GM12878 (cell line): ENCODE measurements at places on chromosomes 16 and 17. TPM values are rescaled to one million over a fixed set of nuclear protein-coding genes. Genes with fewer than 3 reads are reported as not detected.
A peak's percentile ranks its signal among the peaks of the same experiment; 100 is the strongest.

MYO15B gene
- total RNA-seq: 12.3 and 15.4 TPM in 2 replicates

SLFN11 gene
- 30.9 and 33.7 TPM in 2 replicates for total RNA-seq

CCL5 gene
- 60.2 and 71.7 TPM in 2 replicates for total RNA-seq

ZNF624 gene
- 1.8 and 3.0 TPM in 2 replicates for total RNA-seq

KRT23 gene
- not detected in 2 replicates for total RNA-seq

ACSM5 gene
- 0.26 and 0.45 TPM in 2 replicates for total RNA-seq

ABCC11 gene
- total RNA-seq: not detected in 2 replicates

GRCh38 chr16:30621765-30622164 is 11.6 kb upstream of the ZNF689 start:
- no peaks in the 10 kb centered on the region for H3K36me3 ChIP-seq
- no peaks in the 10 kb centered on the region for H3K4me1 ChIP-seq
- H3K27me3 ChIP-seq: no peaks in the 10 kb centered on the region
- no peak for DNase-seq
- no peak overlapping the region for H3K27ac ChIP-seq
- H3K4me3 ChIP-seq: no peak overlapping the region

- no peak for DNase-seq
- no peaks in the 10 kb centered on the region for H3K36me3 ChIP-seq
- H3K27me3 ChIP-seq: no peaks in the 10 kb centered on the region
- no peak overlapping the region for H3K27ac ChIP-seq
Measured at GRCh38 chr16:77775911-77776909, 12.2 kb upstream of the VAT1L start.

- no peak overlapping the region for H3K27ac ChIP-seq
- H3K36me3 ChIP-seq: peaks cover 38% of the 10 kb centered on the region
- H3K27me3 ChIP-seq: no peaks in the 10 kb centered on the region
- H3K4me3 ChIP-seq: no peak overlapping the region
- no peaks in the 10 kb centered on the region for H3K4me1 ChIP-seq
- DNase-seq: no peak
Measured at GRCh38 chr16:22282254-22282892, 14.8 kb upstream of the POLR3E start.

DNA sequence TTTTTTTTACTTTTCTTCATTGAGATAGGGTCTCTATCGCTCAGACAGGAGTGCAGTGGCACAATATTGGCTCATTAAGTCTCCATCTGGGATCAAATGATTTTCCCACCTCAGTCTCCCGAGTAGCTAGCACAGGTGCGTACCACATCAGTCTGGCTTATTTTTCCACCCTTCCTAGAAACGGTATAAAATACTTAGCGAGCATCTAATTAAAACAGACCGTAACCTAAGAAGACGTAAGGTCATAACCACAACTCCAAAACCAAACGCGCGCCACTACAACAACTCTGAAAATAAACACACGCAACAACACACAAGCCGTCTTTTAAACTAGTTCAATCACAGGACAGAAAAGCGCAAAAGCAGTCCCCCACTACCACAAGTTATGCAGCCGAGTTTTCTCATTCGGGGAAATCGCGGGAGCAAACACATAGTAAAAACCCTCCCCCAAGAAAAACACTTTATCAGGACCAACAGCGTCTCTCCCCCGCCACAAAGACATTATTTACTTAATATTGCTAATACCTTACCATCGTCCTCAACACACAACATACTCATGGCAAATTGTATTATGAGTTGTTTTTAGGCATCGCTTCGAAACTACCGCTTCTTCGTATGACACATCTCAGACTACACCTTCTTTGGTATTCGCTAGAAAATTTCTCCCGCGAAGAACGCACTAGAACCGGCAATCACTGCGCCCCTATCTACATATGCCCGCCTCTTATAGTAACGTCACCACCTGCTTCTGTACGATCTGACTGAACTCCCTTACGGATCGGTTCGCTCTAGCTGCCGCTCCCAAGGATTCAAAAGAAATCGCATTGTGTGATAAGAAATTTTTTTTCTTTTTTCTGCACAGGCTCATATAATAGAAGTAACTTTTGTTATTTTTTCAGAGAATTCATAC is 32.8 kb downstream of the TEX14 start:
- H3K4me3 ChIP-seq: peak overlapping the region; percentile 44; the same call in 1 of the 2 replicates
- DNase-seq: peak; percentile 95
- H3K27ac ChIP-seq: peak overlapping the region; percentile 77
- H3K27me3 ChIP-seq: no peaks in the 10 kb centered on the region

DNA sequence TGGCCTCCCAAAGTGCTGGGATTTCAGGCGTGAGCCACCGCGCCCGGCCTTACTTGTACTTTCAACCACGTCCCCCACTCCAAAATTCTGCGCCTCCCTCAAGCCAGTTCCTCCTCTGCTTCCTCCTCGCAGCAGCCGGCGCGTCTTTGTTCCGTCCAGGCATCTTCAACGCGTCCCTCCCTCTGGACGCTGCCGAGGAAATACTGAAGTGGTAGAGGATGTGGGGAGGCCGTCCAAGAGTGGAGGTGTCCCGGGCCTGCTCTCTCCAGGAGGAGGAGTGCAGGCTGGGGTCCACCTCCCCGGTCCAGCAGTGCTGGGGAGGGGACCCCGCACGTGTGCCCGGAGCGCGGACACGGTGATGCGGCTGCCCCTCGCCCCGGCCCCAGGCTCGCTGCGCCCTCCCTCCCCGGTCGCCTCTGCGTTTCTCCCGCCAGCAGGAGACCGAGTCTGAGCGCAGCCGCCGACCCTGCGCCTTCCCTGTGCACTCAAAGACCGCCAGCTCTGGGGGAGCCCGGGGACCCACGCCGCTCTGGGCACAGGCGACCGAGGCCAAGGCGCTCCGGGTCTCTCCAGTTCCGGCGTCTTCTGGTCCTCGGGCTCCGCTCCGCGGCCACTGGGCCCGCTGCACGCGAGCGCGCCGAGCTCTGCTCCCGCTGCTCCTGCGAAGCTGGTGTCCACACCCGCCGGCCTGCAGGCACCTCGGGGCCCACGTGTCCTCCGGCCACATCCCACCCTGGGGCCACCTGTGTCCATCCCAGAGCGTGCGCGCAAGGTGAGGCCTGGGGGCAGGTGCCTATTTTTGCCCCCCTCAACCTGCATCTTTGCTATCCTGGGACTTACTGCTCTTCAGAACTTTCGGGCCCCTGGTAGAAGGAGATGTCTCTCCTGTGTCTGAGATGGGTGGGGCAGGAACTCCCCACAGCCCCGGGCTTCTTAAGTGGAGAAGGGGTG is 31.7 kb downstream of the OSBPL7 start:
- no peak for DNase-seq
- peaks cover 4% of the 10 kb centered on the region for H3K27me3 ChIP-seq
- no peak overlapping the region for H3K4me3 ChIP-seq
- no peaks in the 10 kb centered on the region for H3K36me3 ChIP-seq

DNA sequence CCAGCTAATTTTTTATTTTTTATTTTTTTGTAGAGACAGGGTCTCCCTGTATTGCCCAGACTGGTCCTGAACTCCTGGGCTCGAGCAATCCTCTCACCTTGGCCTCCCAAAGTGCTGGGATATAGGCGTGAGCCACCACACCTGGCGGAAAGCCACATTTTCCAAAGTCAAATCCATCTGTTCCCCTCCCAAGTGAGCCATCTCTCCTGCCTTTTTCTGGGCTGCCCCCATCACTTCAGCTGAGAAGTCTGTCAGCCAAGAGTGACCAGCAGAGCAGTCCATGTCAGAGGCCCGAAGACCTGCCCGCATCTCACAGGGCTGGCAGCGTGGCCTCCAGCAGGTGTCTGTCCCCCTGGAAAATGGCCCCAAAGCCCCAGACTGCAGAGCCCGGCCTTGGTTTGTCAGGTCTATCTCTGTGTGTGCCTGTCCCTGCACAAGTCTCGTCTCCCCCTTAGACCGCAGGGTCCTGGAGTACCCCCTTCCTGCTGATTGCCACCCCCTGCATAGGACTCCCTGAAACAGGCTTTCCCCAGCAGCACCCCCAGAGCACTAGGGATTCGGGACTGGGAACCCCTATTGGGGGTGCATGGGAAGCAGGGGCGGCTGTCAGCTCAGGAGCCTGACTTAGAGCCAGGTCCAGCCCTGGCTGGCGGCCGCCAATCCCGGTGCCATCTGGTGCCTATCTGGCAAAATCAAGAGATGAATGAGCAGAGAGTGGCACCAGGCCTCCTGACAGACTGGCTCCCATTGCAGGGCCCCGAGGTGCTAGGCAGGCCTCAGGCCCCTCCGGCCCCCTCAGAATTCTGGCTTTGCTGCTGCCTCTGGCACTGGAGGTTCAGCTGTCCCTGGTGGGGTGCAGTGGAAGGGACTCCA is 7.8 kb downstream of the TTYH2 start:
- no peaks in the 10 kb centered on the region for H3K4me1 ChIP-seq
- no peaks in the 10 kb centered on the region for H3K27me3 ChIP-seq
- H3K27ac ChIP-seq: no peak overlapping the region
- H3K4me3 ChIP-seq: no peak overlapping the region

DNA sequence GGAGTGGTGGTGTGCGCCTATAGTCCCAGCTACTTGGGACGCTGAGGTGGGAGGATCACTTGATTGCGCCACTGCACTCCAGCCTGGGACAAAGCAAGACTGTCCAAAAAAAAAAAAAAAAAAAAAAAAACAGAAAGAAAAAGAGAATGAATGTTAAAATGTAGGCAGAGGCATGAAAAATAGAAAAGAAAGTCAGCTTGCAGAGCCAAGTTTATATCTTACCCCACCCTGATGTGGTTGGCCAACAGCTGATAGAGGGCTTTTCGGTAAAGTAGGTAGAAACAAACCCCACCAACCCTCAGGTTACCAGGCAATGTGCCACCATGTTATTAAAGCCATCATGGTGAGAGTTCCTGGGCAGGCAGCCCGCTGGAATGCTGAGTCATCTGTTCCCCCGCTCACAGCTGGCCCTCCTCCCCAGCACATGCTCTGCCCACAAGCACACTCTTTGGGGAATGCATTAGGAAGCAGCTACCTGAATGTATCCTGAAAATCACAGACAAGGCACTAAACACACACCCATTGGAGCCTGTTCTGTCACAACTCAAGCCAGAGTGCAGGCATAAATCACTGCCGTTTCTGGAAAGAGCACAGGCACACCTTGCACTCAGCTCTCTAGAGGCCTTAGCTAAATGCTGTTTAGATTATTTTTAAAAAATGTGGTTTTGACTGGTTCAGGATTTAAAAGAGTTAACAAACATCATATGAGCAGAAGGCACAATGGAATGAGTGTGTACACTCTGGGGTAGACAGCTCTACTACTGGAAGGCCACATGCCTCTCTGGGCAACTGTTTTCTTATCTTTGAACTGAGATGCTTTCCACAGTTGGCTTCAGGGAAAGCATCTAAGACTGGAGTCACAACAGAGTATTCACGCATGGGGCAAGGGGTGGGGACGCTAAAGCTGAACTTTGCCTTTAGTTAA is 128.5 kb downstream of the PARN start:
- peaks cover 61% of the 10 kb centered on the region for H3K4me1 ChIP-seq
- no peaks in the 10 kb centered on the region for H3K27me3 ChIP-seq
- H3K27ac ChIP-seq: peak overlapping the region; percentile 75
- peak; percentile 50 for DNase-seq

DNA sequence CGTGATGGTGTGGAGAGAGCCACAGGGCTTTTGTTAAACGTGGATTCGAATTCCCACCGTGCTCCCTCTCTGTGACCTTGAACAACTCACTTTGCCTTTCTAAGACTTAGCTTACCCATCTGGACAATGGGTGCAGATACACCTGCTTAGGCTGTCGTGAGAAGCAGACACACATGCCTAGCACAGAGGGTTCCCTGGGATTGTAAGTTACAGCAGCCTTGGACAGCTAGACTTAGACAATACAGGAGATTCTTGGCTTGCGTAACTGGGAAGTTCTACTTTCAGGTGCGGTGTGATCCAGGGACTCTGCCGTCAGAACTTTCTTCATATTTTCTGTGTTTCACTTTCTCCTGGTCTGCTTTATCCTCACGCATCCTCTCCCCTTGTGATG is 127.0 kb downstream of the ABCC1 start:
- no peak overlapping the region for H3K27ac ChIP-seq
- H3K36me3 ChIP-seq: peaks cover 31% of the 10 kb centered on the region
- no peak for DNase-seq

DNA sequence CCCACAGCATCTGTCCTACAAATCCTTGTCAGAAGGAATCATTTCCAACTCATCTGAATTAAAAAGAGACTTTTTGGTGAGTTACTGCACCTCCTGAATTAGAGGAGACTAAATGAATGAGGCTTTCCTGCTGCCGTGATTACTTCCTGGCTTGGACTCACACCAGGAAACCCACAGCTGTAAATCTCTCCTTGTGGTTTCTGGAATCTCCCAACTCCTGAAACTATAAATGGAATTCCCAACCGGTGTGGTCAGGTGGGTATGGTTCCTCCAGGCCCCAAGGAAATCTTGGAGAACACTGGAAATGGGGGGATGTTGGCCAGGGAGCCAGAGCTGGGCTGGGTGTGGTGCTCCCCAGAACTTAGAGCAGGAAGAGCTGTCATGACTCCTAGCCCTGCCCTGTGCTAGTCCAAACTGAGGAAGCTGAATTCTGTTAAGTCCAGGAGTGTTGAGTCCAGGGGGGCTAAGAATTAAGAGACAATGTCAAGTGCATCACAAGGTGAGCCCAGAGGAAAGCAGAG is 216.4 kb downstream of the GSG1L start:
- no peak overlapping the region for H3K4me3 ChIP-seq
- no peak overlapping the region for H3K27ac ChIP-seq
- no peaks in the 10 kb centered on the region for H3K36me3 ChIP-seq
- DNase-seq: no peak

GRCh38 chr16:85370881-85371651 is 242.1 kb upstream of the GSE1 start:
- DNase-seq: no peak
- H3K27me3 ChIP-seq: peaks cover 2% of the 10 kb centered on the region; the same call in 1 of the 2 replicates
- H3K27ac ChIP-seq: no peak overlapping the region
- H3K4me3 ChIP-seq: no peak overlapping the region
- H3K36me3 ChIP-seq: no peaks in the 10 kb centered on the region

DNA sequence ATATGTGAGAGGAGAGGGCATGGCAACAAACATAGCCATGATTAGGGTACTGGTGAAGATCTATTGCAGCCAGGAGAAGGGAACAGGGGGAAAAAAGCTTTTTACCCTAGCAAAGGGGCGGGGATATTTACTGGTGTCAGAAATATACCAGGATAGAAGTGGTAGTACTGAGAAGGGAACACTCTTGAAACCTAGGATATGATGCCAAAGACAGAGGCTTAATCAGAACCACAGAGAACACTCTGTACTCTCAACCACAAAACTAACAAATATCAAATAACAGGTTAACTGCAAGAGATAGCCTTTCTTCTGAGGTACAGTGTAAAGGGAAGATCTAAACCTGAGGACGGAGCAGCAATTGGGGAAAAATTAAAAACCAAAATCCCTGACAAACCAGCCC is 112.2 kb downstream of the KIF2B start:
- H3K27me3 ChIP-seq: no peaks in the 10 kb centered on the region
- H3K36me3 ChIP-seq: no peaks in the 10 kb centered on the region
- no peaks in the 10 kb centered on the region for H3K4me1 ChIP-seq
- DNase-seq: no peak

DNA sequence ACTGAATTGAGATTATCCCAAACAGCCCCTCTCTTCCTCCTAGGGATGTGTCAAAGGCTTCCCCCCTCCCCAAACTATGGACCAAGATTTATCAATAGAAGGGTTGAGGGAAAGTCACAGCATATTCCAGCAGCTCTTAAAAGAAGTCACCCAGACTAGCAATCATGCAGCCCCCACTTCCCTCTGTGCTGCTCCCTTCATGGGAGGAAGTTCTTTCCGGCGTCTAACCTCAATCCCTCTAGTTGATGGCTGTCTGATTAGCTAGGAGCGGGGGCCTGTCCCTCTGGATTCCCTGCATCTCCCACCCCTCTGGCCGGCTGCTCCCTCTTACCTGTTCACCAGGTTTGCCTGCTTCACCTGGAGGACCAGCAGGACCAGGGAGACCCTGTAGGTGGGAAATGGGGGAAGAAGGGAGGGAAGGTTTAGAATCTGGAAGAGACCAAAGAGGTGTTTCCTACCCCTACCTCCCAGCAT is 9.2 kb downstream of the COL1A1 start:
- H3K27ac ChIP-seq: 0 out of 2 replicates have a peak overlapping the region, but pooled peaks have one; percentile 18
- H3K27me3 ChIP-seq: no peaks in the 10 kb centered on the region
- no peaks in the 10 kb centered on the region; the same call in 1 of the 2 replicates for H3K36me3 ChIP-seq
- H3K4me3 ChIP-seq: peak overlapping the region; percentile 64; the same call in 1 of the 2 replicates
